ENCODE measurements at places on chromosomes 2 and 18.

DNA sequence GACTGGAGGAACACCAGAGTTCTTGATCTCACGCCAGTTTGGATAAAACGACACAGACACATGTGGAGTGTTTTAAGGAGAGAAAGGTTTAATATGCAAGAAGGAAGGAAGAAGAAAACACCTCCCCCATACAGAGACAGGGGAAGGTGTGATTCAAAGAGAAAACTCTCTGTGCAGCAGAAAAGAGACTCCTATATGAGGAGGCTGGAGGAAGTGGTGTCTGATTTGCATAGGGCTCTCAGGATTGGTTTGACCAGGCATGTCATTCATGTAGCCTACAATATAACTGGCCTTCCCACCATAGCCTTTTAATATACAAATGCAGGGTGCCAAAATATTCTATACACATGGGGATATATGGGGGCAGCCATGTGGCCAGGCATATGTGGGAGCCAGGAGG is 1386.5 kb downstream of the RPIA start:
- no peak for DNase-seq

- no peak for DNase-seq
Observed at GRCh38 chr2:26897807-26898479, 50.0 kb downstream of the DPYSL5 start.

DNA sequence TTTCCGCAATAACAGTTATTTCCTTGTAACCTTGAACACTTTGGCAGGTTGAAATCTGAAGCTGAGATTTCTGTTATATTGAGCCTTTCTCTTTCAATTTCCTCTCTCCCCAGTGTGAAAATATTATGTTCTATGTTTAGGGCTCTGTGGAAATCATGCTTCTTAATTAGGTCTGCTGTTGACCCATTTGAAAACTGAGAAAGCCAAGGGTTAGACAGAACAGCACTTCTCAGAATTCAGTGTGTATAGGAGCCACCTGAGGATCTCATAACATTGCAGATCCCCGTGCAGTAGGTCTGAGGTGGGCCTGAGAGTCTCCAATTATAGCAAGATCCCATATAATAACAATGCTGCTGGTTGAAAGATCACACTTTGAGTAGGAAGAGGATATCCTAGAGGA is 230.2 kb upstream of the NT5C1B start:
- no peak for DNase-seq

DNA sequence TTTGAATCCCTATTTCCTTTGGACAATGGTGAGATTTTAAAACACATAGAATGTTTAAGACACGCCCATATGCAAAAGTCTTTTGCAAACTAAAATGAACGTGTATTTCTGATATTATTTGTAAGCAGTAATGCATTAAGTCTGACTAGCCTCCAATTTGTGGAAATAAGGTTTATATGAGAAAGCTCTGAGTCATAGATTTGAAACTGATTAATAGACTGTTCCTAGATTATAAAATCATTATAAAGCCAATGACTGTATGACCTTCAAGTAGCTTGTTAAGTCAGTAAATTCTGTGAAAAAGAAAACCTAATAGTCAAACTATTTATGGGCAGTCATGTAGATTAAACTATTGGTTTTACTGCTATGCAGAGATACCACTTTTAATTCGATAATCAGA is 12.8 kb upstream of the EFEMP1 start:
- no peak for DNase-seq

DNA sequence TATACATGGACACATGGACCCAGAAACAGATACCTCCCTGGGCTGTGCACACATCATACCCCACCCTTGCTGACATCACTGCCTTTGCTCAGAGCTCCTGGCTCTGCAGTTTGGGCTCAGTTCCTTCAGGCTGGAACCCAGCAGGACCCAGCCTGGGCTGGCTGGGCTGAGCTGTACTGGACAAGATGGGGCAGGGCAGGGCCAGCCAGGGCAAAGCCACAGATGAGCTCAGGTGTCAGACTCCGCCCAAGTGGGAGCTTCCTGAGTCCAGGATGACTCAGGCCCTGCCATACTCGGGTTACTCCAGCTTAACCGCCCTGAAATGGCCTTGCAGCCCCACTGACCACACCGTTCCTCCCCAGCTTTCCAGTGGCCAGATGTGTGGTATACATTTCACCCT is 284.9 kb downstream of the OSR1 start:
- DNase-seq: no peak

DNA sequence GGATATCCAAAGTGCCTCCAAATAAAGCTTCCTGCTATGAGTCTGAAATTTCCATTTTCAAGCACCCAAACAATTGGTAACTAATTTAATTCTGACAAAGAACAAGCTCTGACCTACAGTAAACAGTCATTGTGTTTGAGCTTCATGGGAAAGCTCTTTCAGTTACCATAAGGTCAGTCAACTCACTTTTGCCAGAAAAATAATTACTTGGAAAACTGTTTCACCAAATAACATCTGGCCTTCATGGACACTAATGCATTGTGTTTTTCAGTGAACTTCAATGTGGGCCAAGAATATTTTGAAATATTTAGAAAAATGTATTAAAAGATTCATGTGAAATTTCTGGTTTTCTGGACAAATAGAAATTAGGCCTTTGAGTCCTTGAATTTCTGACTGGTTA is 369.9 kb downstream of the GALR1 start:
- no peak for DNase-seq

GRCh38 chr18:46402396-46402795 is 254.6 kb downstream of the LOXHD1 start:
- DNase-seq: no peak

GRCh38 chr2:216754812-216755211 is 59.5 kb upstream of the IGFBP5 start:
- DNase-seq: no peak

DNA sequence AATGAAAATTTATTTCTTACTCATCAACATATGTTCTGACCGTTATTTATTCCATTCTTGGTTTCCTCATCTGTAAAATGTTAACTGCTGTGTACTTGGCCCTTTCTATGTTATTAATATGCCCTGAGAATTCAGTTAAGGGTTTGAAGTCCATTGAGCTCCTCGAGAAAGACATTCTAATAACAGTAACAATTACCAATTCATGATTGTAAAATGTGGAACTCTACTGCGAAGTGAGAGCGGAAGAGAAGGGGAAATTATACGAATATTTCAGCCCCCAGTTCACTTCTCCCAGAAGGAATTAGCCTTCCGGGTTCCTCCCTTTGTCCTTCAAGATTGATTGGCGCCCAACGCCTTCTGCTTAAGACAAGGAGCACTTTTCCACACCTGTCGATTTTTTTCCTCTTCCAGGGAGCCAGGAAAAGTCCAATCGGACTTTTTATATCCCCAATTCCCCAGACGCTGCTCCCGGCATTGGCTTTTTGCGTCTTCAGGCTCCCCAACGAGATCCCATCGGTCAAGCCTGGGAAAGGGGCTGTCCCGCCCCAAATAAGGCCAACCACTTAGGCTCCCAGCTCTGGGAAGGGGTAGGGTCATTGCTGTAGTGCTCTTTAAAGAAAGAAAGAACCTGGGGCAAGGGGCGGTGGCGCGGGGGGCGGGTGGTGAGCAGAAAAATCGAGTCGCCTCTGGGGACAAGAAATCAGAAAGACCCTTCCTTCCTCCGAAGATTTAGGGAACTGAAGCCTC is 1.6 kb downstream of the DSC2 start:
- DNase-seq: no peak

- DNase-seq: no peak
Observed at GRCh38 chr18:45050712-45051601, 370.3 kb downstream of the SETBP1 start.

- no peak for DNase-seq
Observed at GRCh38 chr18:7038330-7038851, 79.2 kb downstream of the LAMA1 start.

DNA sequence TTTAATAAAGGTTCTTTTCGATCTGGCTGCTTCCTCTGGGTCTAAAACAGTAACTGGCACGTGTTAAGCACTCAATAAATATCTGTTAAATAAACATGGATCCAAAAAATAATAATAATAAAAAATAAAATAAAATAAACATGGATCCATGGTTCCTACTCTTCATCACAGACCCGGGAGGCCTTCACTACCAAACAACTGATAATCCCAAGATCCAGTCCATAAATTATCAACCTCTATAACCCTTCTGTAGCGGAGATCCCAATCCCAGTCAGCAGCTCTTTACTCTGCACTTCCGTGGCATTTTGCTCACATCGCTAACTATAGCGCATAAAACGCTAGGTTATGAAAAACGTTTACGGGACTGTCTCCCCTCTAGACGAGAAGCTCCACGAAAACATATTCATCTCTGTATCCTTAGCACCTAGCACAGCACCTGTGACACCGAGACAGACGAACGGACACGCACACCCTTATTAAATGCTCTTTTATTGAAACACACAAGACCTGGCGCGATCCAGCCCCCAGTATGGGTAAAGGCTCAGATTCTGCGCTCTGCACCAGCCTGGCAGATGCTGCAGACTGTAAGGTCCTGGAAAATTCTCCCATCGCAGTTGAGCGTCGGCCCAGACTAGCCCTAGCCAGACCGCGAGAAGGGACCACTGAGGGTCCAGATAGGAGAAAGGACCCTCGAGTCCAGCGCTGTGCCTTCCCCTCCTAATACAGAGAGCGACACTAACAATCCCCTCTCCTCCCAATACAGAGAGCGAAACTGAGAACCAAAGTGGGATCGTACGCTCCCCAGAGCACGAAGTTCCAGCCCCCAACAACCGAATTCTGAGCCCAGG is 770 bp downstream of the NBAS start:
- DNase-seq: peak; percentile 38

DNA sequence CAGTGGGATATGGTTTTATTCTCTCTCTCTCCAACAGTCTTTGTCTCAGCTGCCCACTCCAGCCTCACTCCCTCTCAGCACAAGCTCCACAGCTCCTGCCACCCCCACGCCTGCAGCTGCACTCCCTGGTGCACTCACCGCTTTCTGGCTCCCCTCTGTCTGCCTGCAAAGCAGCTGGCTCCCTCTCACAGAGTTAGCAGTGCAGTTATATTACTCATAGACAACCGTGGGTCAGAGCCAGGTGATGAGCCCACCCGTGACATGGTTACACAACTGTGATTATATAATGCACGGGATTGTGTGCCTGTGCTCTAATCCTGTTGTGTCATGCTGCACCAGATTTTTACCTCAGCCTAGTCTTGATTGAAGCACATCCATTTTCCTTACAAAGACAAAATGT is 276.9 kb upstream of the CHAC2 start:
- no peak for DNase-seq

GRCh38 chr2:196344397-196344796 is 173.0 kb upstream of the STK17B start:
- DNase-seq: no peak

DNA sequence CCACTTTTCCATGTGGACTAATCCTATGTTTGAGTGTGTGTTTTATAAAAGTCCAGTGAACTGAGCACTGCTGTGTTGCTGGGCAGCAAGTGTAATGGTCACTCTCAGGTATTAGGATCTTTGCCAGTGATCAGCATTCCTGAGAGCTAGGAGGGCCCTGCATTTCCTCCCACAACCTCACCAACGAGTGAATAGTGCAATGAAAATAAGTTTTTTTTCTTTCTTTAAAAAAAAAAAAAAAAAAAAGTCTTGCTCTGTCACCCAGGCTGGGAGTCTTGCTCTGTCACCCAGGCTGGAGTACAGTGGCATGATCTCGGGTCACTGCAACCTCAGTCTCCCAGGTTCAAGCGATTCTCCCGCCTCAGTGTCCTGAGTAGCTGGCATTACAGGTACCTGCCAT is 6.5 kb upstream of the OSBPL6 start:
- no peak for DNase-seq

DNA sequence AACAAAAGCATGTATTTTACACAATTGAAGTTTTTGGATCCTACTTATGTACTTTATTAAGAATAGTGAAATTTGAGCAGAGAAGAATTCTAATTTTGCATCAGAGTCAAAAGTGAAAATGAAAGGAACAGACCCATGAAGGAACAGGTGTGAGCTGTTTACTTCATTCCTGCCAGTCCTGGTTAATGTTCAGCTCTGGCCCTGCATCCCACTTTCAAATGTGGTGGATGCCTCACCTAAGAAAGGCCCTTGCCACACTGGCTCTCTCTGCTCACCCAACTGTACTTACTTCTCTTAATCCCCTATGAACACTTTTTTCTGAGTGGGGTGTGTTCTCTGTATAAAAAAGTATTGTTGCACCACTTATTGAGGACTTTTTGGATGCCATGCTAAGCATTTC is 22.2 kb downstream of the FAM110C start:
- DNase-seq: peak; percentile 16

DNA sequence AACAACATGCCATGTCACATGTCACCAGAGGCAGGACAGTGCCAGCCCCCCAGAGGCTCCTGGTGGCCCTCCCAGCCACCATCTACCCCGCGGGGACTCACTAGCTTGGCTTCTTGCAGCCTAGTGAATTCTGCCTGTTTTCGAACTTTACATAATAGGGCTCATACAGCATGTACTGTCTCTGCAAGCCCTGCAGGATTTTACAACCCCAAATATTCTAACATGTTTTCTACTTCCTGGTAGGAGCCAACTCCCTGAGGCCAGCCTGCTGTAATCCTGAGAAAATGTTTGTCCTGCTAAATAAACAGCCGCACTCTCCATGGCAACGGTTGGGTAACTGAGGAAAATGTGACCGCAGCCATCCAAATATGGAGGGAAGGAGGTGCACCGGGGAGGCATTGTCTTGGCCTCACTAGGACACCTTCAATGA is 2.7 kb downstream of the PER2 start:
- DNase-seq: no peak

GRCh38 chr18:75784390-75784789 is 356.9 kb upstream of the SMIM21 start:
- DNase-seq: no peak

DNA sequence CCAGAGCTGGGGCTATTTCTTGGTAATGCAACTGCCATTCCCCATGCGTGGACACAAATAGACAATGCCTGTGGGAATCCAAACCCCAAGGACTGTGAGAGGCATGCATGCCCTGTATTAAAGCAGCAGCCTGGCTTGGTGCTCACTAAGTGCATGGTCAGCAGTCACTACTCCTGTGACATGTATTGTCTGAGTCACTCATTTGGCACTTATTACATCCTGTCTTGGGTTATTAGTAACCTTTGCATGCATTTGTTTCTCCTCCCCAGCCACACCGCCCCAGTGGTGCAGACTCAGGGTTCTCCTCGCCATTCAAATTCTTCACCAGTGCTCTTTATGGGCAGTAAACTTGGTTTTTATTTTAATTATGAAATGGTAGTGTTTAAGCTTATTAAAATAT is 30.2 kb downstream of the PRKCE start:
- no peak for DNase-seq

DNA sequence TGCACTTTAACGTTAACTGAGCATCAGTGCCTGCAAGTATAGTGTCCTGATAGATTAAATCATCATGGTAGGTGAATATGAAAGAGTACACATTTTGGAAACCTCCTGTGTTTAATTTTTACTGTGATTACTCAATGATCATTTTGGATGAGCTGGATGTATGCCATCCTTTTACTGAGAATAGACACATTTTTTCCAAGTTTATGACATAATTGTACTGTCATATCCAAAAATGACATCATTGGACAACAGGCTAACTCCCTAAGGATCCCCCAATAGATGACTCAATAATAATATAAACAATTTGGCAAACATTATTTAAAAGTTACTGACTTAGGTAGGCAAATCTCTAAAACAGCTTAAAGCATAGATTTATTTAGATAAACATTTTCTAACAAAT is 410.8 kb upstream of the REG3G start:
- no peak for DNase-seq

GRCh38 chr18:54112356-54112755 is 112.1 kb downstream of the MBD2 start:
- no peak for DNase-seq
